ENCODE measurements at places on chromosomes 3 and 15. TPM values are rescaled to one million over a fixed set of nuclear protein-coding genes. Genes with fewer than 3 reads are reported as not detected.

- H3K27ac ChIP-seq = no peak overlapping the region
- no peaks in the 10 kb centered on the region for H3K27me3 ChIP-seq
- H3K4me1 ChIP-seq = peaks cover 14% of the 10 kb centered on the region
- H3K4me3 ChIP-seq = no peak overlapping the region
These were observed 1.6 kb upstream of the PLCL2 start for GRCh38 chr3:16883057-16883722.

GRCh38 chr3:79103307-79103706 lies 664.5 kb downstream of the ROBO1 start:
- no peaks in the 10 kb centered on the region for H3K4me1 ChIP-seq
- H3K36me3 ChIP-seq = no peaks in the 10 kb centered on the region
- no peak for DNase-seq
- no peaks in the 10 kb centered on the region for H3K27me3 ChIP-seq
- H3K27ac ChIP-seq = no peak overlapping the region
- H3K4me3 ChIP-seq = no peak overlapping the region

The FANCI gene
- 3.1 TPM for polyA plus RNA-seq

GRCh38 chr3:159584421-159584820 lies 404.2 kb upstream of the IL12A start:
- no peak for DNase-seq
- H3K27me3 ChIP-seq = no peaks in the 10 kb centered on the region
- no peaks in the 10 kb centered on the region for H3K4me1 ChIP-seq
- no peak overlapping the region for H3K4me3 ChIP-seq
- no peaks in the 10 kb centered on the region for H3K36me3 ChIP-seq
- no peak overlapping the region for H3K27ac ChIP-seq

DNA sequence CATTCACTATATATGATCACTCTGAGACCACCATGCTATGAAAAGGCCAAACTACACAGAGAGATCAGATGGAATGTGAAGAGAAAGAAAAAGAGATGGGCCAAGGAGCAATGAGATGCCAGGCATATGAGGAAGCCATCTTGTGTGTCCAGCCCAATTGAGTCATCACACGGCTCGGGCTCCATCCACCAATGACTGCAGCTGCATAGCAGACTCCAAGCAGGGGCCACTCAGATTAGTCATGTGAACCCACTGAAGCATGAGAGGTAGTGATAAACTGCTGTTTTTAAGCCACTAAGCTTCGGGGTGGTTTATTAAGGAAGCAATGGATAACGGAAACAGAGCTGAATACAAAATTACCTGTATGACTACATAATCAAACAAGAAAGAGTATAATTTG lies 185.9 kb downstream of the SUCLG2 start:
- no peak overlapping the region for H3K27ac ChIP-seq
- no peaks in the 10 kb centered on the region for H3K27me3 ChIP-seq
- H3K4me1 ChIP-seq = no peaks in the 10 kb centered on the region
- no peak for DNase-seq

The SETD2 gene
- 13.8 TPM for polyA plus RNA-seq

- no peak overlapping the region for H3K27ac ChIP-seq
- DNase-seq = no peak
These were observed 4.2 kb downstream of the IL17RD start for GRCh38 chr3:57160765-57161538.

DNA sequence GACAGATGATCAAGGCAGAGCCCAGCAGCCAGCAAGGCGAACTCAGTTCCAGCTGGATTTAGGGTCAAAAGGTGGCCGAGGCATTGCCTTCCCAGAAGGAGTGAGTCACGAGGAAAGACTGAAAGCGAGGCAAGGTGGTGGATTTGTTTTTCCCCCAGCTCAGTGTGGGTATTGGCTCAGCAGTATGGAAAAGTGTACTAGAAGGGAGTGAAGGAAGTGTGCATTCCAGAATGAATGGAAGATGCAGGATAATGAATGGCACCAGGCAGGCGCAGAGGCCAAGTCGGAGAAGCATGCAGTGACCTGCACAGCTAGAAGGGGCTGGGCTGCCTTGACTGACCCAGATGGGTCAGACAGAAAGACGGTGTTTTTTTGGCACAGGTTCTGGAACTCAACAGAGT lies 46.3 kb downstream of the FOXP1 start:
- no peaks in the 10 kb centered on the region for H3K36me3 ChIP-seq
- DNase-seq = no peak
- H3K27me3 ChIP-seq = no peaks in the 10 kb centered on the region
- no peak overlapping the region for H3K4me3 ChIP-seq
- no peak overlapping the region for H3K27ac ChIP-seq

DNA sequence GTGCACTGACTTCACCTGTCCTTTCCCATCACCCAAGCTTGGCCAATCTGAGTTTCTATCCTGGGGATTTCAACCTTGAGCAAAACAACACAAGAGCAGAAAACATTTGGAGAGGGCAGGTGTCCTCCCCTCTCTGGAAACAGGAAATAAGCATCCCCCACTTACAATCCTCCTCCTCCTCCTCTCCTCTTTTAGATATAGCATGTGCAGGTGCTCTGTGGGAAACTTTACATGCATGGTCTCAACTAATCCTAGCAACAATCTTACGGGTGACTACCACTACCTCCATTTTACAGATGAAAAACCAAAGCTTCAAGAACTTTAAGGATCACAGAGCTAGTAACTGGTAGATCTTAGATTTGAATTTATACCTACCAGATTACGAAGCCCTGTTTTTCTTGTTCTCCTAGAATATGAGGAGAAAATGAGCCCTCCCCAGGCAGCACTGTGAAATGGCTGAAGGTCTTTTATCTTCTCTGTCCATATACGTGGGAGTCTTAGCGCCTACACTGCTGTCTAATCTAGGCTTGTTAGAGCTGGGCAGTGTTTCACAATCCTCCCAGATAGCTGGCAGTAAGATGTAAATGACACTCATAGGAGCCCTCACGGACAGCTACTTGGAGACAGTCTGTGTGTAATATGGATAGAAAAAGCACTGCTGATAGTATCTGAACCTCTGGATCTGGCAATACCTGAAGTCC lies 301.2 kb upstream of the PROK2 start:
- no peak overlapping the region for H3K4me3 ChIP-seq
- no peaks in the 10 kb centered on the region for H3K4me1 ChIP-seq
- H3K36me3 ChIP-seq = no peaks in the 10 kb centered on the region
- DNase-seq = no peak
- H3K27me3 ChIP-seq = no peaks in the 10 kb centered on the region

GRCh38 chr3:98978068-98978811 lies 76.7 kb upstream of the DCBLD2 start:
- no peak for DNase-seq
- H3K4me3 ChIP-seq = no peak overlapping the region
- no peaks in the 10 kb centered on the region for H3K27me3 ChIP-seq
- H3K4me1 ChIP-seq = no peaks in the 10 kb centered on the region

GRCh38 chr15:94951538-94951937 lies 720.2 kb downstream of the MCTP2 start:
- H3K4me3 ChIP-seq = no peak overlapping the region
- DNase-seq = no peak
- H3K36me3 ChIP-seq = no peaks in the 10 kb centered on the region
- no peaks in the 10 kb centered on the region for H3K4me1 ChIP-seq

DNA sequence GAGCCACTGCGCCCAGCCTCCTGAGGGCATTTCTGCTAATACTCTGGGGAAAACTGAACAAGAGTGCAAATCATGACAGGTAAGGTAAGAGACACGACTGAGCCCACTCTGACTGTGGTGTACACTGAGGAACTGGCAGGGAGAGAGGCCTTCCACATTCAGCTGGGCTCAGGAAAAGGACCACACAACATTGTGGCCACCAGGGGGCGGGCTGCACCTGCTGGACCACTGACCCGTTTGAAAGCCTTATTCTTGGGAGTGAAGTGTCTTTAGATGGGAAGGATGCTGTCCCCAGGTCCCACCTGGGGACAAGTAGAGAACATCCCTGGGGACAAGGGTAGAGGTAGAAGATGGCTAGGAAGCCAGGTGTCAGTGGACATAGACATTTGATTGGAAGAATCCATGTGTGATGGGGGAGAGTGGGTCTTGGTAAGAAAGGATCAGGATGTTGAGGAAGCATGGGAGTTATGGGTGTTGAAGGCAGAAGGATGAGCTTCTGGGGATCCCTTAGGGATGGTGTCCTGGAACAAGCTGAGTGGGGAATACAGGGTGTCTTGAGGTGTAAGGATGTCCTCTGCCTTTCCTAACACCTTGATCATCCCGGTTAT lies 6.2 kb upstream of the CTDSPL start:
- peak; percentile 86 for DNase-seq
- H3K4me1 ChIP-seq = no peaks in the 10 kb centered on the region
- H3K4me3 ChIP-seq = no peak overlapping the region
- H3K36me3 ChIP-seq = no peaks in the 10 kb centered on the region
- H3K27ac ChIP-seq = no peak overlapping the region

GRCh38 chr3:60514085-60514649 lies 737.1 kb downstream of the FHIT start:
- DNase-seq = no peak
- H3K4me1 ChIP-seq = no peaks in the 10 kb centered on the region

DNA sequence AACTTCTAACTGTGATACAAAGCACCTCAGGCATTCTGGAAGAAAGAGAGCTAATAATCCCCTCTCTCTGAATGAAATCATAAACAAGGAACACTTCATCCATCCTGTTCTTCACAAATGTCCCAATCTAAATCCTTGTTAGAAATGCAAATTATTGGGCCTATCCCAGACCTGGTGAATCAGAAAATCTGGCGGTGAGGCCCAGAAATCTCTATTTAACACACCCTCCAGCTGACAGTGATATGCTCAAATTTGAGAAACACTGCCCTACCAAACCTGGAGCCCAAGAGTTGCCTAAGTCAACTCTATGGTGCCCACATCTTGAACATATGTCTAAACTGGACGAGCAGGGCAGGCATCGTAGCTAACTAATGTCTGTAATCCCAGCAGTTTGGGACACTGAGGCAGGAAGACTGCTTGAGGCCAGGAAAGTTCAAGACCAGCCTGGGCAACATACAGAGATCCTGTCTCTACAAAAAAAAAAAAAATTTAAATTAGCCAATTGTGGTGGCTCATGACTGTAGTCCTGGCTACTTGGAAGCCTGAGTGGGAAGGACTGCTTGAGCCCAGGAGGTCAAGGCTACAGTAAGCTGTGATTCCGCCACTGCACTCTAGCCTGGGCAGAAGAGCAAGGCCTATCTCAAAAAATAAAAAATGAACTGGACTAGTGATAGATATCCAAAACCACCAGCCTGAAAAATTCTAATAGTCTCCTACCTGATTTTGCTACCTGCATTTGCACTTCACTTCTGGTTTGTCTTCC lies 23.1 kb downstream of the SCAP start:
- H3K4me3 ChIP-seq = no peak overlapping the region
- peaks cover 4% of the 10 kb centered on the region for H3K4me1 ChIP-seq
- H3K27ac ChIP-seq = no peak overlapping the region
- H3K36me3 ChIP-seq = no peaks in the 10 kb centered on the region

DNA sequence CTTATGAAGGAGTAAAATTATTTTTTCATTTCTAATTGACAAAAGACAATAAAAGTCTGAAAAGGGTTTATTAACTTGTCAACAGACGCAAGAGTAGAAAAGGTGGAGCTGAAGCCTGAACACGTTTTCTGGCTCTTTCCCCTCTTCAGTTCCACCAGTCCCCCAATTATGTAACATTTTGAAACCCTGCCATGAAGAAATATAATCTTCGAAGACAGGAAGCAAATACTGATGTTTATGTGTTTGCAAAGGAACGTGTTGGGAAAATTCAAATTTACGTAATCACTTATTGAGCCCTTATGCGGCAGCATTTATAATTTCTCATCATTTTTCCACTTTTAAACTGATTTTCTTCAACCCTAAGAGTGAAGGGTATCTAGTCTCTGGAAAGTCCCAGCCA lies 767 bp downstream of the AP3S2 start:
- peaks cover 5% of the 10 kb centered on the region for H3K4me1 ChIP-seq
- H3K27me3 ChIP-seq = no peaks in the 10 kb centered on the region
- H3K4me3 ChIP-seq = peak overlapping the region; percentile 81
- no peak for DNase-seq
- no peaks in the 10 kb centered on the region for H3K36me3 ChIP-seq

- no peaks in the 10 kb centered on the region for H3K36me3 ChIP-seq
- no peaks in the 10 kb centered on the region for H3K27me3 ChIP-seq
- no peaks in the 10 kb centered on the region for H3K4me1 ChIP-seq
- H3K27ac ChIP-seq = no peak overlapping the region
These were observed 14.8 kb upstream of the TMEM108 start for GRCh38 chr3:133023362-133023761.

The ADAMTSL3 gene
- 1.4 TPM for polyA plus RNA-seq

The SLC24A5 gene
- polyA plus RNA-seq = 0.19 TPM

The PLA2G4D gene
- polyA plus RNA-seq = 0.04 TPM

DNA sequence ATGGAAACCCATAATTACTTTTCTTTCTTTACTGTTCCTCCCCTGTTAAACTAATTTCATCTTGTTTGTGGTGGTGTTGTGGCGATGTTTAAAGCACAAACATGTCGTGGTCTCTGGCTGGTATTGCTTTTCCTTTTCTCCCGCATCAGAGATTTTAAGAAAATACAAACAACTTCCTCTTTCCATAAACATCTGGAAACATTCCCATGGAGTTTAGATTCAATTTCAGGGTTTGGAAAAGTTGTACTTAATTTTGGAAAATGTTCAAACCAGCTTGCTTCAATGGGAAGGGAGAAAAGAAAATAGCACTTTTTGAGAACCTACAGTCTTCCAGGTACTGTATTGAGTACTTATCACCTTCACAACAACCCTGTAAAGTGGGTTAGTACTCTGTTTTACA lies 30.4 kb downstream of the STARD9 start:
- no peak for DNase-seq
- H3K4me3 ChIP-seq = no peak overlapping the region
- H3K36me3 ChIP-seq = no peaks in the 10 kb centered on the region
- no peak overlapping the region for H3K27ac ChIP-seq
- H3K27me3 ChIP-seq = no peaks in the 10 kb centered on the region
- no peaks in the 10 kb centered on the region for H3K4me1 ChIP-seq

Data from pancreas (tissue), 10 donors.